ENCODE measurements at places on chromosomes 6 and 20.

GRCh38 chr6:33746036-33746600 is 587 bp downstream of the IP6K3 start:
- DNase-seq: no peak

- no peak for DNase-seq
Observed at GRCh38 chr20:9501473-9501872, 12.9 kb upstream of the LAMP5 start.

DNA sequence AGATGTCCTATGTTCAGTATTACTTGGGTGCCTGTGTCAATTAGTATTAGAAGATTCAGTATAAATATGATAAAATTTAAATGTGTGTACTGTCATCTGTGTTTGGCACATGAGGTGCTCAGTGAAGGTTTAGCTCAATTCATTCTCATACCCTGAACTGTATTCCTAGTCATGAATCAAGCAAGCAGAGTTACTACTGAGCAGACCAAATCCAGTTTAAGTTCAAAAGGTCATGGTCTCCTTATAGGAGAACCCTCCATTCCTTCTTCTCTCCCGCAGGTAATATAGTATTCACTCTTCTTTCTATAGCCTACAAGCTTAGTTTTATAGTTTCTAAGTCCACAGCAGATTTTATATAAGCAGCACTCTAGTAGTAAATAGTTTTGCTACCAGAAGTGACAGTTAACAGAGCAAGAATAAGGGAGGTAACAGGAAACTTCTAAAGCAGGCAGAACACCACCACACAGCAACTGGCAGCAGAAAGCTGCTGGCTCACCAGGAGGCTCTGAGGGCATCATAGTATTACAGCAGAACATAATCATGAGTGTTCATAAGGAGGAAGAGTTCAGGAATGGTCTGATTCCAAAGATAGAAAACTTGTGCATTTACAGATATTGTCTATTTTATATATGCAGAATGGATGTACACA is 133.2 kb downstream of the SLC16A10 start:
- no peak for DNase-seq

DNA sequence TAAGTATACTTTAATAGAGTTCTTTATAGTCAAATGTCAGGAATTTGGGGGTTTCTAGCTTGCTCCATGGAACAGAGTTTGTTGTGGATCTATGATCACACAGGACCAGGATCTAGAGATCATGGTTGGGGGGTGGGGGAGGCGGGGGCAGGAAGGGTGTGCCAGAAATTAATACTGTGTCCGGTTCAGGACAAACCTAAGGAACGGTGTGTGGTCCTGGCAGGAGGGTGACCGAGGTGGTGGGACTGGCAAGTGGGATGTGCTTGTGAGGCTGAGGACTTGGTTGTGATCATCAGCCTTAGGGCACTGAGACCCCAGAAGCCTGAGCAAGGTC is 27.9 kb downstream of the GSTA3 start:
- DNase-seq: no peak

GRCh38 chr6:45619994-45620471 is 242.3 kb upstream of the SUPT3H start:
- no peak for DNase-seq

DNA sequence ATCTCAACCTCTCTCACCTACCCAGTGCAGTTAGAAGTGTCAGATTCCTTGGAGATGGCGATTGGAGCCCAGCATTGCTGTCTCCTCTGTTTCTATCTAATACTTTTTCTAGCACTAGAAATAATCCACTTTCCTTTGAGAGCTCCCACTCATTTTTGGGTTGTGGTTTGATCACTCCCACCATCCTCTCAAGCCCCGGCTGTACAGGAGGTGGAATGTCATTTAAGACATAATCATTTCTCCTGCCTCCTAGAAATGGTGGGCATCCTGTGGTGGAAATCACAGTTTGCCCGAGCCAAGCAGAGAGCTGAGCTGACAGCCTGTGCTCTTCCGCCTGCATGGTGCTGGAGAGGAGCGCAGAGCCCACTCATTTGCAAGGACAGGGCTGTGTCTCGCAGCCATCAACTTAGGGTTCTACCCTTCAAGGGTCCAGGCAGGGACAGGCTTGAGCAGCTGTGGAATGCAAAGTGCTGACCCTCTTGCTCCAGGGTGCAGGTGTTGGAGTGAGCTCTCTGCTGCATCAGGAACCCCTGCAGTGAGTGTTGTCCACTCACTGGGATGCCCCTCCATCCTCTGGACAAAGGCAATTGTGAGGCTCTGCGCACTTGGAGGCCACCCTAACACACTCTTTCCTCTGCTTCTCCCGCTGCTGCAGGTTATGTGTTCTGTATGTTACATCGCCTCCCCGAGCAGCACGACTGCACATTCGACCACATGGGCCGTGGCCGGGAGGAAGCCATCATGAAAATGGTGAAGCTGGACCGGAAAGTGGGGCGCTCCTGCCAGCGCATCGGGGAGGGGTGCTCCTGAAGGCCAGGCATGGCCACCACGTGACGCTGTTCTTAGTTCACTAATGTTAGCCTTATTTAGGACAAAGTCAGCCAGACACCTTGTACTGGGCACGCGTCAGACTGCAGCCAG is 332.3 kb downstream of the ZFAND3 start:
- DNase-seq: no peak

DNA sequence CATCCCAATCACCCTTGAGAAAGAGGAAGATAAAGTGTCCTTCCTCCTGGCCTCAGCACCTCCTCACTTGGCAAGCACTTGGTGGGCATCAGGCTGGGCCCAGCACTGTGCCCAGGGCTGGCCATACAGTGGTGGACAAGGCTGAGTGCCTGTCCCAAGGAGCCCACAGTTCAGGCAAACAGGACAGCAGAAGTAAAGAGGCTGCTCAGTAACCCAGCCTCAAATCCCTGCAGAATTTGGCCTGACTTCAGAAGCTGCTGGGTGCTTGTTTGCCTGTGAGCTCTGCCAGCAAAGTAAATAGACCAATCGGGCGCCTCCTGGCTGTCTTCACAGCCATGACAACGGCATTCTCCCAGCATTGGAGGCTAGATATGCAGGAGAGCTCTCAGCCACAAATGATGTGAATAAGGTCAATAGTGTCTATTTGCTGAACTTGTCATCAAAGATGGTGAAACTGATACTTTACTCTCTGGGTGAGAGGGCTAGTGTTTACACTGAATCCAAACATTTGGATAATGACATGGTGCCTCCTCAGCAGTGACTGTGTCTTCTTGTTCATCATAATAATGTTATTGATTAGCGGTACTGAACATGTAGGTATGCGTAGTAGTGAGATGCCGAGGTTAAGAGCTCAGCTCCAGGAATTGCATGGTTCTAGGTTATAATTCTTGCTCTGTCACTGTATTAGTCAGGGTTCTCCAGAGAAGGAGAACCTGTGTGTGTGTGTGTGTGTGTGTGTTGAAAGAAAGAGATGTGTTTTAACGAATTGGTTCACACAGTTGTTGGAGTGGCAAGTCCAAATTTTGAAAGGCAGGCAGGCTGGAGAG is 36.9 kb upstream of the FANCE start:
- DNase-seq: peak; percentile 16

GRCh38 chr6:7542874-7543624 is 1.6 kb downstream of the DSP start:
- DNase-seq: no peak

DNA sequence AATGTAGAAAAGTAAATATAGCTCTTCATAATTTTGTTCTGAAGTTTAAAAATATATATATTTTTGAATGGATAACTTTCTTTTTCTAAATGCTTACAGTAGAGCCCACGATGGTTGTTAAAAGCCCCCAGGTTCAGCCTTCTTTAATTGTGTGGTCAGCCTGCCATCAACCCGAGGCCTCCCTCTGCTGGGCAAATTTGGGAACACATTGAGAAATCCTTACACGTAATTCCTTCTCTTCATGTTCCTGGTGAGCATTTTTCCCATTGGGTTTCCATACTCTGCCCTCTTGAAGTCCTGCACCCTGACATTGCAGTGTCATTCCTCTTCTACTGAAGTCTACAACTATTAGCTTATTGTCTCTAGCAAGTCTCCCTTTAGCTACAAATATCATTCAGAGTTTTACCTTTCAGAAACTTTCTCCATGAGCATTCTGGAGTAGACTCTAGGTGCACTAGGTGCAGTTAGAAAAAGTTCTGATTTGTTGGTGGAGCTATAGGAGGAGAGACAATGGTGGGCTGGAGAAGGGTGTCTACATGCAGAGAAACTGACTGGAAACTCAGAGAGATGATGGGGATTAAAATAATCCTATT is 40.6 kb downstream of the TRIM38 start:
- peak; percentile 44 for DNase-seq

DNA sequence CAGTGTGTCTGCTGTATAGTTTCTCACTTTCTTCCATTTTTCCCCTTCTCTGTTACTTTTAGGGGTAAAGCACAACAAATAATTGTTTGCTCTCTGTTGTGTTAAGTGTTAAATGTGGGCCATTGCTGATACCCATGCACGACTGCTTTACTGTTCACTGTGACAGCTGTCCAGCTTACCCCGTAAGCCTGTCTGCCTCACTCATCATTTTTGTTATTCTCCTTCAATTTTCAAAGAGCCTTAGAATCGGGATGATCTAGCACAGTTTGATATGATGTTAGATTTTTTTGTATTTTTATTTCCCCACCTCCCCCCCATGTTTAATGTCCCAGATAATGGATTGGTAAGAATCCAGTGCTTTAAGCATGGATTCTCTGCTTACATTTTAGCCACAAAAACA is 41.2 kb upstream of the MLIP start:
- DNase-seq: no peak

DNA sequence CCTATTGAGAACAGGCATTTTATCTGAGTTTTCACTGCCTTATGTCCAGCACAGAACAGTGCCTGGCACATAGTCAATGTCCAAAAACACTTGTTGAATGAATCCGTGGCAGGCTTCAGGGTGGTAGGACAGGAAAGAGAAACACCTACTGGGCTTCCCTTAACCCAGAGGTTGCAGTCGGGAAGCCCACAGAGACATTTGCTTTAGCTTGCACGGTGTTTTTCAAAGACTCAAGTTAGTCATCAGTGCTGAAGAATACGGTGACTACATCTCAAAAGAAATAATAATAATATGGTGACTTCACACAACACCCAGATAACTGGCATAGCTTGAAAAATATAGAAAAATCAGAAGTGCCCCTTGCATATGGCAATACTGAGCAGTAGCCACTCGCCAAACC is 160.4 kb downstream of the CD83 start:
- DNase-seq: no peak

DNA sequence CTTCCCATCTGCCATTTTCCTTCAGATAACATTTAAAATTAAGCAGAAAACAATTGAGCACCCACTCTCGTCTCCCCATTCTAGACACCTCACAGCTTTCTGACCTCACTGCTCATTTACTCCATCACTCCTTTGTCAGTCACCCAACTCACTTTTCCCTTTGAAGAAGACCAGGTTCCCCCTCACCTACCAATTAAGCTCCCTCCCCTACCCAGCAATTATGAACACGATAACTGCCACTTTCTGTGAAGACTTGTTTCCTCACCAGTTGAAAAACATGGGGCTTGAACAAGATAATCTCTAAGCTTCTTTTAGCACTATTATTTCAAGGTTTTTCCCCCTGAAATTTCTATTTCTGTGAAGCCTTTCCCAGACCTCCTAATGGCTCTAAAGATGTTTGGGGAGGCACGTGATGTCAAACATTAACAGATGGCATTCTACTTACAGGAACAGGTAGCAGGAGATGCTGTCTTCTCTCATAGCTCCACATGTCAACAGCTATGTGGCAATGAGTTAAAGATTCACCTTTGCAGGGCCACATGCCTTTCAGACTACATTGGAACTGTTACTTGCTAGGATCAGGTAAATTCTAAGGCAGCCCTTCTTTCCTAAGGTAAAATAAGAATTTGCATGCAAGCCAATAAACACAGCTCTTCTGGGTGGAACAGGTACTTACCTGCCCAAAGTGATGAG is 24.8 kb upstream of the SLA2 start:
- DNase-seq: no peak

- DNase-seq: no peak
Observed at GRCh38 chr6:25448965-25449538, 169.9 kb downstream of the CARMIL1 start.

DNA sequence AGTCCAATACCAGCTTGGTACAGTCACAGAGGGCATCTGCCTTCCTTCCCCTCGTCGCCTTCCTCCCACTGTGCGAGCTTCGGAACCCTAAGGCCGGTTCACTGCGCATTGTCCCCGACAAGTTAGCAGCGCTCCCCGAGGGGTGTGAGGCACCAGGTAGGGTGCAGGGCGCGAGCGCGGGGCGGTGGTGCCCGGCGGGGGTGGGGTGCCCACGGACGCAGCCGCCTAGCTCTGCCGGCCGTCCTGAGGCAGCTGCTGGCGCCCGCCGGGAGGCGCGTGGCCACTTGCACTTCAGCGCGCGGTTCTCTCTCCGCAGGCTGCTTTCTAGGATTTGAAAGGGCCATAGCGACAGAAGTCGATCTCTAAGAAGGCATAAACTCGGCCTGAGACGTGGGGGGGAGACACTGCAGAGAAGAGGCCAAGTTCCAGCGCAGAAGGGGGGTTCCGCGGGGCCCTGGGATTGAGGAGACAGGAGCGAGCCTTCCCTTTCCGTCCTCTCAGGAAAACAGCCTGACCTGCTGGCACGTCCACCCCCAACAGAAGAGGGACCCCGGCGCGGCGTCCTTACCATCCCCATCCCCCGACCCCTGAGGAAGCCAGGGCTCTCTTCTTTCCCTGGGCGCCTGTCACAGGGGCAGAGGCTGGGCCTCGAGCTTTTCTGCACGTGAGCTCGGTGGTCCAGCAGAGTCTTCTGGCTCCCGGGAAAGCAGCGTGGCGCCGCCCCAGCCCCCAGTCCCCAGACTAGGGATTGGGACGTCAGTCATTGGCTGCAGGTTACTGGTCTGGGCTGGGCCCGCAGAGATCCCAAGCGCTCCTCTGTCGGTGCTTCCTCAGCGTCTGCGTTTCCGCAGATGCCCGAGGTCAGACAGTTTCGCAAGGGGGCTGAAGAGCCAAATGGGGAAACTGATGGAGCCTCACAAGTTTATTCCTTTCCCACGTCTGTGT is 15.6 kb upstream of the PRDM13 start:
- no peak for DNase-seq

Data from T-helper 17 cell (primary cell).